ENCODE measurements at places on chromosomes 2 and 18.

GRCh38 chr2:142220901-142221300 lies 90.1 kb upstream of the LRP1B start:
- no peak for DNase-seq

DNA sequence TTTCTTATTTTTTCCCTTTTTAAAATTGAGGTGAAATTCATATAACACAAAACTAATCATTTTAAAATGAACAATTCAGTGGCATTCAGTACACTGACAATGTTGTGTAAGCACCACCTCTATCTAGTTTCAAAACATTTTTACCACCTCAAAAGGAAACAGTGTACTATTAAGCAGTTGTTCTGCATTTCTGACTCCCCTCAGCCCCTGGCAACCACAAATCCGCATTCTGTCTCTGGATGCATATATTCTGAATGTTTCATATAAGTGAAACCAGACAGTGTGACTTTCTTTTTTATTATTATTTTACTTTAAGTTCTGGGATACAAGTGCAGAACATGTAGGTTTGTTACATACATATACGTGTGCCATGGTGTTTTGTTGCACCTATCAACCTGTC lies 19.2 kb upstream of the TANK start:
- DNase-seq, result no peak

- no peak for DNase-seq
These were observed 906.9 kb upstream of the TMEFF2 start for GRCh38 chr2:193101591-193101990.

GRCh38 chr2:96882906-96883305 lies 13.0 kb upstream of the SEMA4C start:
- DNase-seq, result no peak

DNA sequence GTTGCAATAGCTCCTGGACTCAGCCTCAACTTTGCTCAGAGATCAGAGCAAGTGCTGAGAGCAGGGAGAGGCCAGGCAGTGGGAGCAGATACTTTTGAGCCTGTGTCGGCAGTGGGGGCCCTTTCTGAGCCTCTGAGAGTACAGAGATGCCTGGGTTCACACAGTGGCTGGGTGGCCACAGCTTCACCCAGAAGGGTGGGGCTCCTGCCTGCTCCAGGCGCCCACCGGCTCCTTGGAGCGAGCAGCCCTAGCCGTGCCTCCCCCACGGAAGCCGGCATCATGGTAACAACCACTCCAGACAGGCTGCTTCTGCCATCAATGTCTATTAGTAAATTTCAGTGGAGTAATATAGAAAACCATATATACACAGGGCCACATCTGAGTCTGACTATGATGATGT lies 619.2 kb upstream of the SETBP1 start:
- no peak for DNase-seq

DNA sequence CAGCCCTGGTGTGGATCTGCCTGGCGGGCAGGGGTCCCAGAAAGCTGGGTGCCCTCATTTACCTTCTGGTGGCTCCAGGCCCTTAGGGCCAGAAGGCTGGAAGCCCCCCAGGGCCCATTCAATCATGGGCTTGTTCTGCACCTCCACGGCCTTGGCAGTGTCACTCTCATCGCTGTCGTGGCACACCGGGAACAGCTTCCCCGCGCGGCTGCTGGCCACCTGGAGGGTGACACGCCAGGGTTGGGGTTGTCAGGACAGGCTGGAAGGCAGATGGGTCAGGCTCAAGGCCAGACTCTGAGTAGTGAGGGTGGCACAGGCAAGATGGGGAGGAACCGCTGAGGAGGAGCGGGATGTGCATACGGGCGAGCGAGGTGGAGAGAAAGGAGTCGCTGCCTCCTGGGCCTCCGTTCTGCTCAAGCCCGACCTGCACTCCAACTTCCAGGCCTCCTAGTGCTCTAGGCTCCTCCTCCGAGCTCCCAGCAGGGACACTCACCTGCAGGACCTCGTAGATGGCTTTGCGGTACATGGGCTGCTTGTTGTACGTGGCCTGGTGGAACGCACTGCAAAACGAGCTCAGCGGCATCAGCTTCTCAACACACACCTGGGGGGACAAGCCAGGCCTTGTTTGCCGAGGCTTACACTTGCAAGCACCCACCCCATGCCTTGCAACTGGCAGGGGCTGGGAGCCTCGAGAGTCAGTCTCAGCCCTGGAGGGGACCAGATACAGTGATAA lies 78.3 kb upstream of the POMC start:
- DNase-seq, result no peak

DNA sequence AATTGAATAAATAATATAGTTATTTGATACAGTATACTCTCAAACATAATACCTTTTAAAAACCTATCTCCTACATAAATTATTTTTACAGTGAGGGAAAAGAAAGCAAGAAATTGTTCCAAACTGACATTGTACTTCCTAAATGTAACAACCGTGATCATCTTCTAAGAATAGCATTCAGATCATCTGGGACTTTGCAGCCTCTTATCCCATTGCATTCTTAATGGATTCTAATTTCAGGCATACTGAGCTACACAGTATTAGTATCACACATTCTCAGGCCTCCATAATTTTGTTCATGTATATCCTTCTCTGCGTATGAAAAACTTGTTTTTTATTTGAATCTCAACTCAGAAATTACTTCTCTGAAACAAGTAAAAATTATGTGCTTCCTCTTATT lies 1134.7 kb upstream of the CDH2 start:
- no peak for DNase-seq
